ENCODE measurements at places on chromosomes 5 and 9. TPM values are rescaled to one million over a fixed set of nuclear protein-coding genes. Genes with fewer than 3 reads are reported as not detected.
A peak's percentile ranks its signal among the peaks of the same experiment; 100 is the strongest.

- no peak for DNase-seq
These were observed 96.7 kb downstream of the EDIL3 start for GRCh38 chr5:84287951-84288350.

SHISAL2B gene
- polyA plus RNA-seq: 0.27 TPM

DNA sequence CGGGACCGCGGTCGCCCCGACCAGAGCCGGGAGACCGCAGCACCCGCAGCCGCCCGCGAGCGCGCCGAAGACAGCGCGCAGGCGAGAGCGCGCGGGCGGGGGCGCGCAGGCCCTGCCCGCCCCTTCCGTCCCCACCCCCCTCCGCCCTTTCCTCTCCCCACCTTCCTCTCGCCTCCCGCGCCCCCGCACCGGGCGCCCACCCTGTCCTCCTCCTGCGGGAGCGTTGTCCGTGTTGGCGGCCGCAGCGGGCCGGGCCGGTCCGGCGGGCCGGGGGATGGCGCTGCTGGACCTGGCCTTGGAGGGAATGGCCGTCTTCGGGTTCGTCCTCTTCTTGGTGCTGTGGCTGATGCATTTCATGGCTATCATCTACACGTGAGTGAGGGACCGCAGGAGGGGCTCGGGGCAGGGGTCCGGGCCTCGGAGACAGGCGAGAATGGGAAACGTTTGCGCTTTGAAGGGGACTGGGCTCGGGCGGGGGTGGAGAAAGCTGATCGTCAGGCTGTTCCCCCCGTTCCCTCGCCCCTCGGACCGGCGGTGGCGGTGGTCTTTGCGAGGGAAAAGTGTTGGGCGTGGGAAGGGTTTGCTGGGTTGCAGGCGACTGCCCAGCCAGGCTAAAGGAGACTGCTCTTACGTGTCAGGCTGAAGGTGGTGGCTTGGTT, 457 bp downstream of the UGCG start:
- DNase-seq: peak; percentile 73

LYRM7 gene
- polyA plus RNA-seq: 17.4 TPM

GRCh38 chr5:68285851-68286611, 70.5 kb downstream of the PIK3R1 start:
- DNase-seq: no peak

ASS1 gene
- polyA plus RNA-seq: 281 TPM

GRCh38 chr5:58127255-58128220, 332.3 kb downstream of the PLK2 start:
- DNase-seq: no peak

- no peak for DNase-seq
These were observed 580.3 kb downstream of the BNC2 start for GRCh38 chr9:16290169-16290568.

TMEM215 gene
- 0.12 TPM for polyA plus RNA-seq

- DNase-seq: no peak
These were observed 88.6 kb downstream of the PLPPR1 start for GRCh38 chr9:101117161-101117560.

CCDC183 gene
- 5.5 TPM for polyA plus RNA-seq

Measured in left kidney (tissue), 8 donors.